ENCODE measurements at places on chromosomes 12 and 14. TPM values are rescaled to one million over a fixed set of nuclear protein-coding genes. Genes with fewer than 3 reads are reported as not detected.

- DNase-seq = no peak
Observed at GRCh38 chr12:113464452-113464775, 7.3 kb downstream of the LHX5 start.

Gene TSPAN8
- 0.43 TPM for total RNA-seq

Gene RIPK3
- 0.32 TPM for total RNA-seq

GRCh38 chr12:1523558-1524050 lies 70.8 kb downstream of the FBXL14 start:
- DNase-seq = no peak

DNA sequence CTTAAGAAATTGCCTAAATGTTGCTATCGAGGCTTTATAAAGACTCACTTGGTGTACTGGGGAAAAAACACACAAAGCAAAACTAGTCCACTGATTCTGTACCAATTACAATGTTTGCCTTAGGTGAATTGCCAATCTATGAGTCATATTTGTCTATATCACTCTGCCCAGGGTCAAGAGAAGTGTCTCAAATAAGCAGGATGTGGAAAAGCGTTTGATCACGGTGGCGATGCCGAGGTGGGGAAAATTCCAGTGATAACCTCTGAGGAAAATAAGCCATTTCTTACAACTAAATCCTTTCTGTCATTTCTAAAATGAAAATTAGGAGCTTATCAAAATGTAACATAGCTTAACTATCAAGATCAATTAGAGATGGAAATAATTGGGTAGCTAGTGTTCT lies 148.6 kb upstream of the DIO3 start:
- no peak for DNase-seq

Gene TPH2
- not detected for total RNA-seq

Gene MTERF2
- total RNA-seq = 3.9 TPM

GRCh38 chr14:47261350-47261749 lies 414.1 kb downstream of the MDGA2 start:
- DNase-seq = no peak

GRCh38 chr12:103379670-103380069 lies 116.1 kb downstream of the C12orf42 start:
- DNase-seq = no peak

Gene KSR2
- not detected for total RNA-seq

DNA sequence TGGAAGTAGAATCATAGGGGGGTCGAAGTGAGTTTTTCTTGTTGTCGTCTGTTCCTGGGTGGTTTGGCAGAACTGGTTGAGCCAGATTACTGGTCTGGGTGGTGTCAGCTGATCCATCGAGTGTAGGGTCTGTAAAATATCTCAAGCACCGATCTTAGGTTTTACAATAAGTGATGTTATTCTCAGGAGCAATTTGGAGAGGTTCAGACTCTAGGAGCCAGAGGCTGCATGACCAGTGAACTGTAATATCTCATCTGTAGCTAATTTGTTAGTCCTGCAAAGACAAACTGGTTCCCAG lies 9.7 kb upstream of the SERPINA1 start:
- DNase-seq = no peak

- no peak for DNase-seq
Observed at GRCh38 chr12:117441751-117442150, 80.3 kb upstream of the NOS1 start.

Gene GPHB5
- not detected for total RNA-seq

Gene ANO4
- total RNA-seq = 13.8 TPM

DNA sequence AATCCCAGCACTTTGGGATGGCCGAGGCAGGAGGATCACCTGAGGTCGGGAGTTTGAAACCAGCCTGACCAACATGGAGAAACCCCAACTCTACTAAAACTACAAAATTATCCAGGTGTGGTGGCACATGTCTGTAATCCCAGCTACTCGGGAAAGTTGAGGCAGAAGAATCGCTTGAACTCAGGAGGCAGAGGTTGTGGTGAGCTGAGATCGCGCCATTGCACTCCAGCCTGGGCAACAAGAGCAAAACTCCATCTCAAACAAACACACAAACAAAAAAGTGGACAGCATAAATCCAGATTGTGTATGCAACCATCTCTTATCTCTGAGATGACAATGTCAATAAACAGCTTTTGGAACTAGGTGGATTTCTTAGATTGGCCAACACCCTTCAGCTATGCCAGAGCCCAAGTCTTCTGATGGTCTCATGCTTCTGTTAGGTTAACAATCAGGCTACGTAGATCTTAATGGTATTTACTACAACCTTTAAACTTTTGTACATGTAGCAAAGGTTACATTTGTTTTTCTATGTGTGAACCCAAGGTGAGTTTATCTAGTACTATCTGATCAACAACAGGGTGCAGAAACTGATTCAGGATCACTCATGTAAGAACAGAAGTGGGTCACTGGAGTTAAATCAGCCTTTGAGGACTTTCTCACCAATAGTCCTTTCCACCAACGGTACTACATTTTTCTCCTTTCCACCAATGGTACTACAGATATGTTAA lies 73.7 kb downstream of the DUSP16 start:
- peak; percentile 48 for DNase-seq

Gene TOMM20L
- not detected for total RNA-seq

DNA sequence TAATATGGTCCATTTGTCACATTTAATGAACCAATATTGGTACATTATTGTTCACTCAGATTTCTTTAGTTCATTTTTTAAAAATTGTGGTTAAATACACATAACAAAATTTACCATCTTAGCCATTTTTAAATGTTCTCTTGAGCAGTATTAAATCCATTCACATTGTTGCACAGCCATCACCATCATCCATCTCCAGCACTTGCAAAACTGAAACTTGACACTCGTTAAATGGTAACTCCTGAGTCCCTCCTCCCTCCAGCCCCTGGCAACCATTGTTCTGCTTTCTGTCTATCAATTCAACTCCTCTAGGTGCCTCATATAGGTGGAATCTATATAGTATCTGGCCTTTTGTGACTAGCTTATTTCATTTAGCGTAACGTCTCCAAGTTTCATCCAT lies 86.4 kb downstream of the ACACB start:
- DNase-seq = no peak

GRCh38 chr12:66775871-66776270 lies 97.0 kb upstream of the GRIP1 start:
- DNase-seq = no peak

Gene CLBA1
- total RNA-seq = 5.8 TPM

- DNase-seq = peak; percentile 80
Observed at GRCh38 chr12:15627995-15628945, 160.9 kb downstream of the EPS8 start.

Gene LRTM2
- total RNA-seq = not detected

Gene CMA1
- total RNA-seq = not detected

Gene POTEG
- total RNA-seq = not detected

DNA sequence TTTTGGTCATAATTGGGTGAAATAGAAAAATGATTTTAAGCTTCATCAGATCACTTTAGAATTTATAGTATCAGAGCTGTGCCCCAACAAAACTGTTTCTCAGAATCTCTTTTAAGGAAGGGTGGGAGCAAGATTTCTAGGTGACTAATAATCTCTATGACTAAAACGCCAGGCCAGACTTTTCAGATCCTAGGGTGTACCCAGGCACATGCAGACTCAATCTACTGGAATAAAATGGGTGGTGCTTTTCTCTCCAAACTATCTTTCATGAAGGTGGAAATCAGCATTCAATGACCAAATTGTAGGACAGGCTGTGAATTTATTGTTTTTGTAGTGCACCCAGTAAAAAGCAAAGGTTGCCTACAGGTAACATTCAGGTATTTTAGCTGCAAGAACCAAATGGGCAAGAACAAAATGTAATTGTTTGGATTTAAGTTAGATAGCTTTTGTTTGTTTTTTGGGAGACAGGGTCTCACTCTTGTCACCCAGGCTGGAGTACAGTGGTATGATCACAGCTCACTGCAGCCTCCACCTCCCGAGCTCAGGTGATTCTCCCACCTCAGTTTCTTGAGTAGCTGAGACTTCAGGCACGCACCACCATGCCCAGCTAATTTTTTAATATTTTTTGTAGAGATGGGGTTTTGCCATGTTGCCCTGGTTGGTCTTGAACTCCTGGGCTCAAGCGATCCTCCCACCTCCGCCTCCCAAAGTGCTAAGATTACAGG lies 49.5 kb downstream of the PPP2R5C start:
- no peak for DNase-seq

GRCh38 chr14:50926851-50927386 lies 17.4 kb downstream of the PYGL start:
- no peak for DNase-seq

DNA sequence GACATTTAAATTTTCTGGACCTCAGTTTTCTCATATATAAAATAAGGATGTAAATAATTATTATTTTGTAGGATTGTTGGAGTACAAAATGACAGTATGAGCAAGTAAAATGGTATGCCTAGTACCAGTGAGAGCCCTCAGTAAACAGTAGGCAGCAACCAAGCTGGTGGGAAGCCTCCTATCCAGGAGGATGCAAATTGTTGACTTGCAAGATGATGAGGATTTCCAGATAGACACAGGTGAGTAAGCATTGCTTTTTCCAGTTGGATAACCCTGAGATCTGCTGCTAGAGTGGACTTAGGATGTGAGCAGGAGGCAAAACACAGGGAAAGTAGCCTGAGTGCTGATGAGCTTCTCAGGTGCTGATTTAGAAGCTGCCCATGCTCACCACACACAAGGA lies 28.2 kb upstream of the AMIGO2 start:
- no peak for DNase-seq

Gene SOAT2
- not detected for total RNA-seq

DNA sequence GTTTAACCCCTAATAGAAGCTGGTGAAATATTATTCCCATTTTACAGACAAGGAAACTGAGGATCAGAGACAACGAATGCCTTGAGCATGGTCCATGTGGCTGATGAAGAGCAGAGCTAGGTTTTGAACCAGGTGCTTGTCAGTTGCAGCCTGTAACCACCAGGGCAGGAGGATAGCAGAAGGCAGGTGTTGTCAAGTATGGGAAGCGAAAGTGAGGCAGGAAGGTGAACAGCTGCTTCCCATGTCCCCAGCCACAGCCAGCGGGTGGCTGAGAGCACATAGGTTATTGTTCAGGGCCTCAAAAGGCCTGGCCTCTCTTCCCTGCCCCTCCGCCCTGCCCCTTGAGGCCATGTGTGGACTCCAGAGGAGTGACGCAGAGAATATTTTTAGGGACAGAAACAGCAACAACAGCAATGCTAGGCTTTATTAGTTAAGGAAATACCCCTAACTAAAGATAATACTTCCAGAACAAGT lies 39.6 kb downstream of the IQSEC3 start:
- peak; percentile 41 for DNase-seq

DNA sequence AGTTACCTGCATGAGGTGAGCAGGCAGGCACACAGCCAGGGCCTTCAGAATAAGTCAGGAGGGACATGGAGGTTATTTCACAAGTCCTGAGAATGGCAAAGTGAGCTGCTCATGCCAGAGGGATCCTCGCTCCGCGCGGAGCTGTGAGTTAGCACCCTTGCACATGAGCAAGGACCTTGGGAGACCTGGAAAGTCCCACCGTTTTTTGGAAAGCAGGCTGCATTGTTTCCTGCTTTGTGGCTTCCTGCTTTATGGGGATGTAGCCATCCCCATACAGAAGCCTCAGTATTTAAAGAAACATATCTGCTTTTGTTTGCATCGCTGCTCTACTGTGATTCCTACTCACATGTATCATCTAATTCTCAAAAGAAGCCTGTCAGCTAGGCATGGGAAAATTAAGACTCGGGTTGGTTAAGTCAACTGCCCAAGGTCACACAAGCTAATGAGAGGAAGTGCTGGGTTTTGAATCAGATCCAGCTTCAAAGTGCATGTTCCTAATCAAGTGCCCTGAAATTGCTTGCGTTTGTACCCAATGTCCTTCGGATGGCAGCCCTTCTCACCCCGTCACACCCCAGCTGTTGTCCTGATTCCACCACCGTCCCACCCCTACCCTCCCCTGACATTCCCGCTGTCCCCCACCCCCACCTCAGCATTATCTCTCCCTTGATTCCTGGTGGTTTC lies 106.2 kb downstream of the CRACR2A start:
- no peak for DNase-seq

Gene SLC16A7
- total RNA-seq = 31.2 TPM

- no peak for DNase-seq
Observed at GRCh38 chr12:9387450-9387849, 179.3 kb upstream of the PZP start.

Gene PDE3A
- 7.1 TPM for total RNA-seq

DNA sequence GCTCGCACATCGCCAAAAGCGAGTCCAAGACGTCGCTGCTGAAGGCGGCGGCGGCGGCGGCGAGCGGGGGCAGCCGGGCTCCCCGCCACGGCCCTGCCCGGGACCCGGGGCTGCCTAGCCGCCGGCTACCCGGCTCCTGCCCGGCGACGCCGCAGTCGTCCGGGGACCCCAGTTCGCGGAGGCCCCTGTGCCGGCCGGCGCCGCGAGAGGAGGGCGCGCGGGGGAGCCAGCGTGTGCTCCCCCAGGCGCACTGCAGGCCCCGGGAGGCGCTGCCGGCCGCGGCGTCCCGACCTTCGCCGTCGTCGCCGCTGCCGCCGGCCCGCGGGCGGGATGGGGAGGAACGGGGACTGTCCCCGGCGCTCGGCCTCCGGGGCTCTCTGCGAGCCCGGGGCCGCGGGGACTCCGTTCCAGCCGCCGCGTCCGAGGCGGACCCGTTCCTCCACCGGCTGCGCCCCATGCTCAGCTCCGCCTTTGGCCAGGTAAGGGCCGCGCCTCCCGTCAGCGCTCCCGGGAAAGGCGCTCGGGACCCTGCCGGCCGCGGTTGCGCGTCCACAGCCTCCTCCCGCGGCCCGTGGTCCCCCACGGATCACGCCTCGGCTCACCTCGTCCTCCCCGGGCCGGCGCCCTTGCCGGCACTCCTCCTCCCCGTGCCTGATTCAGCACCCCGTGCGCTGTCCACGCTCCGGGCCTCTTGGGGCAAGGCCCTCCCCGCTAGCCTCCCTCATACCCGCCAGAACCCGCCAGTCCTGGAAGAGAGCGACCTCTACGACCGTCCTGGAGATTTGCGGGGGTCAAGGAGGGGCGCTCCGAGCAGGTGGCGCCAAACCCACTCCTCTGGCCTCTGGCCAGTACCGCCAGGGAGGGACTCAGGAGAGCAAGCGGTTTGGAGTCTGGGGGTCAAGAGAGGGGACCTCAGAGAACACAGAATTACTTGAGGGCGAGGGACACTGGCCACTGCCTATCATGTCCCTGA lies 721 bp downstream of the CABP1 start:
- peak; percentile 60 for DNase-seq

- no peak for DNase-seq
Observed at GRCh38 chr14:93957751-93958566, 18.4 kb downstream of the ASB2 start.
